RCC 7860 (cell line): ENCODE measurements at places on chromosomes 5 and 9.

DNA sequence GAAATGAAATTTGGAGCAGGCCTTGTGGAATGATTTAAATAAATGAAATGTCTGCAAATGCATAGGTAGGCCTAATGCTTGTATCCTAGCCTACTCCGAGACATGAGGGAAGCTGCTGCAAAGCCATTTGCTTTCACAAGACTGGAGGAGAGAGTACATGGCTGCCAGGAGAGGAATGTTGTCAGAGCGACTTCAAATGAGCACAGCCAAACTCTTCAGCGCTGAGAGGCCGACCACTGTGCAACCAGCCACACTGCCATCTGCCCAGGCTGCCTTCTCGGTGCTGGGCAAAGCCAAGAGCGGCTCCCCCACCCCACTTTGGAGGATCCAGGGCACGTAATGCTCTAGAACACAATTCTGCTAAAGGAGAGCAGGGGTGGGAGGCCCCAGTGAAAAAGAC is 122.6 kb downstream of the RASEF start:
- DNase-seq, result no peak

DNA sequence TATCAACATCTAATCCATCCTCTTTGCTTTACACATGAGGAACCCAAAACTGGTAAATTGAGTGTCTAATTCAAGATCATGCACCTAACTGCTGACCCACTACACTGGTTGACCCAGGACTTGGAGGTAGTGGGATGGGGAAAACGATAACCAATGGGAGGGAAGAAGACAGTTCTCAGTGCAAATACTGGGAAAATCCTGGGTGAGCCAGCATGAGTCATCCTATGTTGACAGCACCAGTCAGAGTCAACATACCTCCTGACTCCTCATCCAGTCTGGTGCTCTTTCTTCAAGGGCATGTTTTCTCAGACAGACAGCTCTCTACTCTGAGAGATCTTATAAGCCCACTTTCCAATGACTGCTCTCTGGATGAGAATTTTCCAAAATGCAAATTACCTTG is 232.8 kb upstream of the PTGER4 start:
- peak; percentile 89 for DNase-seq

DNA sequence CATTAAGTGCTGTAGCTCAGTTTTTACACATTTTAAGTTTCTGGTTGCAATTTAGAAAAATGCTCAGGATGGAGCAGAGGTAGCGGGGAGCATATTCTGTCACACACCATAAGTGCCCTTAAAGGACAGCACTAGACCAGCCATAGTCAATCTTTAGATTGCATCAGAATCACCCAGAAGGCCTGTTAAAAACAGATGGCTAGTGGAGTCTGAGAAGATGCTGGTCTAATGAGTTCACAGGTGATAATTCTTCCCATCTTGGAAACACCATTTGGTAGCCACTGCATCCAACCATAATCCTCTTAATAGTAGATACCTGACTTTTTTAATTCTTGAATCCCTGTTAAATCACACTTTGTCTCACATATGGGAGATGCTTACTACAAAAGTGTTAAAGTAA is 113.2 kb downstream of the CDH18 start:
- no peak for DNase-seq

GRCh38 chr9:97659771-97660170 is 26.1 kb downstream of the NCBP1 start:
- DNase-seq, result no peak

DNA sequence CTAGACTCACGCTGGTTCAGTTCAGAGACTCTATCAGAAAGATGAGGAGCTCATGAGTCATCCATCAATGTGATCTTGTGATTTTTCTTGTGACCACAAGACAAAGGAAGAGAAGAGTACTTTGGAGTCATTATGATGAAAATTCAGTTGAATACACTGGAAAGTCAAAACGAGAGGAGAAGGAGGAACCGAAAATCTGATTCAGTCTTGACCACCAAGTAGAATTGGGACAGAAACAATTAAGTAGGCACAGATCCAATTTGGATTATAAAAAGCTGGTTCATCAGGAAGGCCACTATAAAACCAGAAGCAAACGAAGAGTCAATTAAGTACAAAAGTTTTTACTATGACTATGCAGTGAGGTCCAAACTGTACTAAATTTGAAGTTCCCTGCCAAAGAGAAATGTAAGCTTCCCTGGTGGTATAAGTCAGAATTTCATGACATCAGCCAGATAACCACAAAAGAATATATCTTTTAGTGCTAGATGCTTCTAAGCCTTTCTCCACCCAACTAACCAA is 90.9 kb downstream of the THBS4 start:
- peak; percentile 69 for DNase-seq

GRCh38 chr5:127411381-127411780 is 106.1 kb upstream of the PRRC1 start:
- no peak for DNase-seq

GRCh38 chr5:111734013-111734412 is 23.0 kb downstream of the NREP start:
- DNase-seq, result peak; percentile 88

DNA sequence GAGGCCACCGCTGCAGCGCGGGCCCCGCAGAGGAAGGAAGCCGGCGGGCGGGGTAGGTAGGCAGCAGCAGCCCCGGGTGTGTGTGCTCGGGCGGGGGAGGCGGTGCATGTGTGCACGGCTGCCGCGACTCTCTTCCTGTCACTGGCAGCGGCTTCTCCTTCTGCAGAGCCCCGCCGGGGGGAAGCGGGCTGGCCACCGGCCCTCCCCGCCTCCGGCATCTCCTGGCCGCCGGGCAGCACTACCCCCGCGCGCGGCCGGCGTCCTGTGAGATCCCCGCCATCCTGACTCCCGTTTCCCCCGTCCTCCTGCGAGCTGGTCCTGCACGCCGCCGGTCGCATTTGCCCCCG is 315 bp downstream of the PIK3R1 start:
- peak; percentile 44 for DNase-seq

DNA sequence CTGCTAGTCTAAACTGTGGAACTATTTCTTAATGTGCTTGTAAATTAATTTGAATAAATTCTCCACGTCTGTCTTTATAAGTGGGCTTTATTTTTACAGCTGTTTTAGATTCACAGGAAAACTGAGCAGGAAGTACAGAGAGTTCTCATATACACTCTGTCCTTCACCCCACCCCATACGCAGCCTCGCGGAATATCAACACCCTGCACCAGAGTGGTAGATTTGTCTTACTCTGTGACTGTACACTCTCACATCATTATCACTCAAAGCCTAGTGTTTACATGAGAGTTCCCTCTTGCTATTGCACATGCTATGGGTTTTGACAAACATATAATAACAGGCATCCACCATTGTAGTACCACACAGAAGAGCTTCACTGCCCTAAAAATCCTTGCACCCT is 179.7 kb upstream of the DAB2 start:
- no peak for DNase-seq

GRCh38 chr5:149317281-149318048 is 27.8 kb upstream of the GRPEL2 start:
- peak; percentile 32 for DNase-seq

- no peak for DNase-seq
Measured at GRCh38 chr5:109411149-109411514, 1.4 kb upstream of the PJA2 start.

DNA sequence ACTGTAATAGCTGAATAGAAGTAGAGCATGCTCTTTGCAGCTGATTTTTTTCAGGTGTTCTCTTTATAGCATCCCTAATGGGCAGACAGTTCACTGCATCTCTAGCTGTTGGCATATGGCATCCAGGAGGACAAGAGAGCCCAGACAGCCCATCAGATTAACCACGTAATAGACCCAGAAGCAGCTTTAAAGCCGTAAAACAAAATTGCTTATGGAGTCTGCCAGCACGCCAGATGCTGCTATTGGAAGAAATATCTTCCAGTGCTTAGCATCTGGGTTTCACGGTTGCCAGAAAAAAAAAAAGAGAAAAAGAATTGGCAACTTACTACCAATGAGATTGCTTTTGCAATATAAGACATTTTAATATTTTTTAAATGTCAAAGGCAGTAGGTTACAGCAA is 869.4 kb upstream of the NUDT12 start:
- no peak for DNase-seq

GRCh38 chr5:109516390-109516789 is 106.6 kb upstream of the PJA2 start:
- DNase-seq, result no peak

DNA sequence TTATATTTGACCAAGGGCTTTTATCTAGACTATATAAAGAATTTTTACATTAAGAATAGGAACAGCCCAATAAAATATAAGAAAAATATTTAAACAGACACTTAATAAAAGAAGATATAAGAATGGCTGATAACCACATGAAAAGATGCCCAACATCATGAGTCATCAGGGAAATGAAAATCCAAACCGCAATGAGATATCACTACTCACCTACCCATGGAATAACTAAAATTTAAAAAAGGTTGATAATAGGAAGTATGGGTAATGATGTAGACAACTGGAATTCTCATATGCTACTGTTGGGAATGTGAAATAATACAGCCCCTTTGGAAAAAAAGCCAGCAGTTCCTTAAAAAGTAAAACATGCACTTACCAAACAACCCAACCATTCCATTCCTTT is 206.9 kb upstream of the PCSK5 start:
- DNase-seq, result peak; percentile 70

DNA sequence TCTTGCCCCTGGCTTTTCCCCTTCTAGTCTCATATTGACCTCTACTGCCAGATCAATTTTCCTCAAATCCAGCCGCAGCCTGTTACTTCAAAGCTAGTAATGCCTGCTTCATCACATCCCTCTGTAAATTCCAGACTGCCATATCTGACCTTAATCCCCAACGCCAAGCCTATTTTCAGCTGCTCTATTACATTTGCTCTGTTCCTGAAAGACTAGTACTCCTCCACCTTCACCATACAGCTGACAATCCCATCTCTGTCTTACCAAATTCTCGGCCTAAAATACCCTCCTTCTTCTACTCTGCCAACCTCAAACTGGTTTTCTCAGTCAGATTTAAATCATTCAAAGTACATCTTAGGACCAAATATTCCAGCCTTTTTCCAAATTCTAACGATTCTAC is 420.2 kb downstream of the RAB3C start:
- no peak for DNase-seq

GRCh38 chr5:132686193-132686592 is 12.4 kb downstream of the IL4 start:
- DNase-seq, result no peak

DNA sequence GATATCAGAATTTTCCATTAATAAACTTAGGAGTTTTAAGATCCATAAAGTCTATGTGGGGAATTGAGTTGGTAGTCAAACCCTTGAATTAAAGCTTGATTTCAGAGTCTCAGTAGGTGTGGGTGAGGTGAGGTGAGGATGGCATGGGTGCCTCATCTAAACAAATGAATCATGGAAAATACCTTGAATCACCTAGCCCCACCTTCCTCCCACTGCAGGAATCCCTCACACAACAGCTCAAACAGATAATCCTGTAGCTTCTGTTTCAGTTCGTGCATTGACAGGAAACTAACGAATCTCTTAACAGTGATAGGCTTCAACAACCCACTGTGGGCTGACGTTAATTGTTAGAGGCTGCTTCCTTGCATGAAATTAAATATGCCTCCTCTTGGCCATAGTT is 185.0 kb downstream of the SREK1 start:
- no peak for DNase-seq

- DNase-seq, result no peak
Measured at GRCh38 chr5:15885156-15885555, 294.4 kb downstream of the MARCHF11 start.

- peak; percentile 88 for DNase-seq
Measured at GRCh38 chr5:139745800-139746690, 49.6 kb upstream of the PSD2 start.

DNA sequence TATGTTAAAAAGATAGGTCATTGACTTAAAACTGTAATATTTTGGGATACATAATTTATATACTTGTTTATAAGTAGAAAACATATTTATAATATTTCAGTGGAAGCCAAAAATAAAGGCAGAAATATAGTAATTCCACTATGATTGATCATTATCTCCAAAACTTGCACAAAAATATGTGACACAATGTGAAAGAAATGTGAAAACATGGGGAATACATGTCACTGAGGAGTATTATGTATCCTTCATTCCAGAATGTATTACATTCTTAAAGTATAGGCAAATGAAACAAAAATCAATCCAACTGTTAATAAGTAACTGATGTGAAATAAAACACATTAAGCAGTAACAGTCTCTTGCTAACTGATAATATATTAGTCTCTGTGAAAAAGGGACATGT is 236.7 kb downstream of the CDH18 start:
- no peak for DNase-seq

DNA sequence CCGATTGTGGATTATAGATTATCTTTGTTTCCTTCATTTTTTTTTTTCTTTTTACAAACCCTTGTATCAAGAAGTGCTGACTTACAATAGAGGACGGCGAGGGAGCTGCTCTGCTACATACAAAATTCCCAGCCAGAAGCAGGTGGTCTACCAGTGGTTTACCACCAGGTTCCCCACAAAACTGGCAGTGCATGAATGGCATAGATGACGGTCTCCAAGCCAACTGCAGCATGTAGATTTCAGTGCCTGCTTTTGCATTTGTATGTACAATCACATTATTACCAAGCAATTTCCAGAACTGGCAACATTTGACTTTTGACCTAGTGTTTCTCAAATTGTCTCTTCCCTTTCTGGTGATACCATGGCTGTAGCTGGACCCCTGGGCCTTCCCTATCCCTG is 84.0 kb downstream of the ACER2 start:
- DNase-seq, result no peak

DNA sequence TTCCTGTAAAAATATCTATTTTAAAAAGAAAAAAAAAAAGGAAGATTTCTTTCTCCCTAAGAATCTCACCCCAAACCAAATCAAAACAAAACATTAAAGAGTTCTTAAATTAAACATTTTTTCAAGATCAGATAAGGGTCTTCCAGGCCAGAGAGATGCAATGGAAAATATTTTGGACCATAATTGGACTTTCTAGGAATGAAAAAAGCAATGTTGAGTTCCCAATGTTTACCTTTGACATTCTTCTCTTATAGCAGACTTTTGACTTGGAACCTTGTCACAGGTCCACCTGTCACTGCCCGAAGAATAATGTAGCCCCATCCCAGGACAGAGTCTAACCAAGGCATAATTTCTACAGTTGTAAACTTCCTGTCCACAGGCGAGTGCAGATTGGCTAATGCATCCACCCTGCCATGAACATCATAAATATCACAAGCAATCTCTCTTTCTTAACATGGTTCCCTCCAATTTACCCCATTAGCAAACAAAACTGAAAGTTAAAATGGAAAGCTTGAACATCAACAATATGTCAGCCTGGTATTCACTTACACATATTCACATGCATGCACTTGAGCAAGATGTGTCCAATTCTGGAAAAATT is 121.7 kb upstream of the ZNF366 start:
- no peak for DNase-seq

DNA sequence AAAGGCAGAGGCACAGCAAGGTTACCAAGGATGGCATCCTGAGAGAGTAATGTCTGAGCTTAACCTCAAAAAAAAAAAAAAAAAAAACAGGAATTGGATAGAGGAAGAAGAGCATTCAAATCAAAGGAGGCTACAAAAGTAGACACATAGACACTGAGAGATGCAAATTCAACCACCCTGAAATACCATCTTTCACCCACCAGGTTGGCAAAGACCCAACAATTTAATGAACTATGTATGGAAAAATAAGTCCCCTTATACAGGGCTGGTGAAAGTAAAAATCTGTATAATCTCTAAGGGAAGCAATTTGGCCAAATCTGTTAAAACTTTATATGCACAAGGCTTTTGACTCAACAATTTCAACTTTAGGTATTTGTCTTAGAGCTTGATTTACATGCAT is 4.9 kb downstream of the NADK2 start:
- DNase-seq, result no peak

GRCh38 chr9:68870086-68870485 is 143.8 kb downstream of the PRKACG start:
- DNase-seq, result no peak

- DNase-seq, result no peak
Measured at GRCh38 chr5:151179489-151179840, 21.9 kb upstream of the ANXA6 start.
